ENCODE measurements at places on chromosomes 11 and 22.

DNA sequence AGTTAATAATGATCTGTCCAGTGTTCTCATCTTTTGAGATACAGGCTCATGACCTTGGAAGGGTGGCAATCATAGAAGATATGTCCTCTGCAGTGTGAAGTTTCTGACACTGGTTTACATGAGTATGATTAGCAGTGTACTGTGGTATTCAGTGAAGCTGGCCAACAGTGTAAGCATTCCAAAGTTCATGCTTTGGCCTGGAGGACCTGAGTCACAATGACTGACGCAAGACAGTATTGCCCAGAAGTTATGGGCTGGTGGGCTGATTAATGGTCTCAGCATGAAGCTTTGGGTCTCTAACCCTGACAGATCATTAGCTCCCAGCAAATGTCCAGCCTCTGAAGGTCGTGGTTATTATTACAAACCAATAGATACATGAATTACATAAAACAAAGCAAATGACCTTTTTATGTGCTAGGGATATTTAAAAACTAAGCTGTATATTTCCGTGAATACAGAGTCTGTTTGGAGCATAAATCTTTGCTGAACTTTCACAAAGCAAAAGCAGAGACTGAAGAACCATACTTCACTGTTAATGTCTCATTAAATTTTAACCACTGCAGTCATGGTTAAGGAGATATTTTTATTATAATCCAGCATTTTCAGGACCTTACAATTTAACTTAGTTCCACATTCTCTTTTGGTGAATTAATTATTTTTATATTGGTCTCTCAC, 28.3 kb upstream of the USP47 start:
- DNase-seq, result peak; percentile 20

GRCh38 chr11:121478226-121478894, 25.6 kb upstream of the SORL1-AS1 start:
- no peak for DNase-seq

DNA sequence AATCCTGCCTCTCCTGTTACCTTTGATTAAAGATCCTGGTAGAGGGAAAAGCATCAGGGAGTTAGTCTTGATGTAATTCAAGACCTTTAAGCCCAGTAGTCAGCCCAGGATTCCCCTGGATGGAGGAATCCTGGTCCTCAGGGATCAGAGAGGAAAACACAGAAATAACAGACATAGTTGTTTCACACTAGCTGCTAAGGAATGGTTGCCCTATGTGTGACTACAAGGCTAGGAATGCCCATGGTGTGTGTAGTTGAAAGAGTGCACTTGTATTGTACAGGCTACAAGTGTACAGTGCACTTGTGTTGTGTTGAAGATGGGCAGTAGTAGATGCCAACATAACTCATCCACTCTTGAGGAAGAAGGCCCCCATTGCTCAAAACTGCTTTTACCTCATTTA, 226.8 kb downstream of the AASDHPPT start:
- no peak for DNase-seq

DNA sequence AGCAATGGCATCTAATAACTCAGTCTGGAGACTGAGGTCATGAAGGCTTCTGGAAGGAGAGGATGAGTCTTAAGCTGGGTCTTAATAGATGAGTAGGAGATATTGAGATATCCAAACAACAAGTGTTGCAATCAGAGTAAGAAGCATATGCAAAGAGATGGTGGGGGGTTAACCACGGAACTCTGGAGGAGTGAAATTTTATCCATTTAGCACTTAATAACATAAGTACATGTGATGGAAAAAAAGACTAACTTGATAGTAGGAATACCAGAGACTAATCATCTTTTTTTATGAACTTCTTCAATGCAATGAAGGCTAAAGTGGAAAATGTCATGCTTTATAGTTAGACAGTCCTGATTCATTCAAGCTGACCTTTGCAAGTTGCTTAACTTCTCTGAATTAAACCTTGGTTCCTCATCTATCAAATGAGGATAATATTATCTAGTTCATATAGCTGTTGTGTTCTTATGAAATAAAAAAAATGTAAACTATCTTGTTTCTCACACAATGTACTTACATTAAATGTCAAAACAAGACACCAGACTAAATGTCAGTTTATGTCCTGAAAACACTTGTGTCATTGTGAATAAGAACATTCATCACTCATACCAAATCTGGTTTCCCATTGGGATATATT, 403.1 kb upstream of the CCDC90B start:
- DNase-seq, result no peak

DNA sequence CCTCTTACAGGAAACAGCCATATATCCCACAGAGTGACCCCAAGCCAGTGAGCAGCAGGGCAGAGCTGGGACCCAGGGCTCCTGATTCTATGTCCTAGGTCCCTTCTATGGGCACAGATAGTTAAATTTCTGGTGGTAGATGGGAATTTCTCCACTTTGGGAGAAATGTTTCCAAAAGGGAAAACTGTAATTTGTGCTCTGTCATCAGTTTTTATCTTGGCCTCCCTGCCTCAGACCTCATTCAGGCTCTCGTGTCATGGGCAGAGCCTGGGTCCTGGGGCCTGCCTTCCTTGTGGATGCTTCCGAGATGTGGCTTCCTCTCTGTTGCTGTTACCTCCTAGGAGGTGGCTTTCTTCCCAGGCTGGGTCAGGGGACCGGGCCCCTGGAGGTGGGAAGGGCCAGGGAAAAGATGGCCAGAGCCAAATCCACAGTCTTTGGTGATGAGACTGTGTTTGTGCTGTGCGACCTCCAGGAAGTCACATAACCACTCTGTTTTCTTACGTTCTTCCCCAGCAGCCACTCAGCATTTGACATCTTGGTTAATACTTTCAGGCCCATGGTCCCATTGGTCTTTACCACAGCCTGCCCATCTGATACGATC, 8.6 kb downstream of the LRRC32 start:
- no peak for DNase-seq

GRCh38 chr11:47750725-47751124, 16.4 kb downstream of the FNBP4 start:
- no peak for DNase-seq

- DNase-seq, result no peak
Measured at GRCh38 chr11:28826807-28827206, 718.6 kb downstream of the METTL15 start.

Data from gastrocnemius medialis (tissue), 4 donors.